HCT116 (cell line): ENCODE measurements at places on chromosomes 7 and 10. TPM values are rescaled to one million over a fixed set of nuclear protein-coding genes. Genes with fewer than 3 reads are reported as not detected.

TAC1 gene
- not detected for total RNA-seq

CNNM2 gene
- total RNA-seq, result 23.1 TPM

GRCh38 chr10:48582970-48583369 is 21.9 kb downstream of the ARHGAP22 start:
- H3K27me3 ChIP-seq, result no peaks in the 10 kb centered on the region
- H3K4me1 ChIP-seq, result no peaks in the 10 kb centered on the region

DNA sequence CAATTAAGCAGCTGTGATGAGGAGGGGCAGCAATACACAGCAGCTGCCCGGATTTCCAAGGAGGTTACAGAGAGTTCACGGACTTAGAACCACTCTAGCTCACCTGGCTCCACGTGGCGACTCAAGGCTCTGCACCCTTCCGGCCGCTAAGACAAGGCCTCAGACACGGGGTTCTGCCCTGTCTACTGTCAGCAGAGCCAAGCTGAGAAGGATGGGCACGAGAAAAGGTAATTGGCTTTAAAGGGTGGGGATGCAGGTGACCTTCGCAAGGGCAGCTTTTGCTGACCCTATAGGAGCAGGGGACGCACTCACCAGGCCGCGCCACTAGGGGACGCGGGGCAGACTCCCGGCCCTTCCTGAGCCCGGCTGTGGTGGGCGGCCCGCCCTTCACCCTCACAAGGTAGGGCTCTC is 152.4 kb downstream of the KIF20B start:
- H3K27ac ChIP-seq, result no peak overlapping the region
- no peaks in the 10 kb centered on the region for H3K27me3 ChIP-seq
- no peak overlapping the region for H3K4me3 ChIP-seq
- DNase-seq, result no peak
- no peaks in the 10 kb centered on the region for H3K4me1 ChIP-seq

GRCh38 chr10:34291466-34292193 is 523.5 kb downstream of the PARD3 start:
- no peaks in the 10 kb centered on the region for H3K36me3 ChIP-seq
- peaks cover 11% of the 10 kb centered on the region for H3K4me1 ChIP-seq
- no peak overlapping the region for H3K27ac ChIP-seq

DNA sequence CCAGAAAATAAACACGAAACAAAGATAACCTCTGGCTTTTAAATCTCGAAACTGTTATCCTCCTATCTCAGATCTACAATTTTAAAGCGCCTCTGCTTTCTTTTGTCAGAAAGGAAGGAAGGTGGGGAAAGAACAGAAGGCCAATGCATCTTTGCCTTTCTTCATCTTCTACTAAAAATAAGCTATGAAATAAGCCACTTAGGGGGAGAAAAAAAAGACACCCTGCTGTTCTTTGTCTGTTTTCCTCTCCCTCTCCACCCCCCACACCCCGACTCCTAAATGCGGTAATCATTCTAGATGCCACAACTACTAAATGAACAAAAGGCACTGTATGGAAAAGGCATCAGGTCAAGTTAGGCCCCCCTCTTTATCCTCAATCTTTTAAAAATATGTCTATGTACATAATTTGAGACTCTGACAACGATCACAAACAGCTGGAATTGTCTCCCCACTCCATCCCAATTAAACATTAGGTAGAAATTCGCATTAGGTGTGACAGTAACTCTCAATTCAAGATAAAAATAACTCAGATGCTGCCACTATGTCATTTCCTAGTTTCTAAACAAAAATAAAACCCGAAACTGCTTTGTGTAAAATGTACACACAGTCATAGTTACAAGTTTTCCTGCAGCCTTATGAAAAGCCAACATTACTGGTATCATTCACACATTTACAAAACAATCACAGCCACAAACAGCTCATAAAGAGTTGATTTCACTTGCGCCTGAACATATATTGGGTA is 2.4 kb downstream of the UBE2H start:
- peaks cover 3% of the 10 kb centered on the region; the same call in 1 of the 2 replicates for H3K36me3 ChIP-seq
- peak overlapping the region; percentile 81 for H3K27ac ChIP-seq
- H3K4me3 ChIP-seq, result peak overlapping the region; percentile 77
- H3K27me3 ChIP-seq, result no peaks in the 10 kb centered on the region
